ENCODE measurements at places on chromosomes 11 and 22. TPM values are rescaled to one million over a fixed set of nuclear protein-coding genes. Genes with fewer than 3 reads are reported as not detected.

DNA sequence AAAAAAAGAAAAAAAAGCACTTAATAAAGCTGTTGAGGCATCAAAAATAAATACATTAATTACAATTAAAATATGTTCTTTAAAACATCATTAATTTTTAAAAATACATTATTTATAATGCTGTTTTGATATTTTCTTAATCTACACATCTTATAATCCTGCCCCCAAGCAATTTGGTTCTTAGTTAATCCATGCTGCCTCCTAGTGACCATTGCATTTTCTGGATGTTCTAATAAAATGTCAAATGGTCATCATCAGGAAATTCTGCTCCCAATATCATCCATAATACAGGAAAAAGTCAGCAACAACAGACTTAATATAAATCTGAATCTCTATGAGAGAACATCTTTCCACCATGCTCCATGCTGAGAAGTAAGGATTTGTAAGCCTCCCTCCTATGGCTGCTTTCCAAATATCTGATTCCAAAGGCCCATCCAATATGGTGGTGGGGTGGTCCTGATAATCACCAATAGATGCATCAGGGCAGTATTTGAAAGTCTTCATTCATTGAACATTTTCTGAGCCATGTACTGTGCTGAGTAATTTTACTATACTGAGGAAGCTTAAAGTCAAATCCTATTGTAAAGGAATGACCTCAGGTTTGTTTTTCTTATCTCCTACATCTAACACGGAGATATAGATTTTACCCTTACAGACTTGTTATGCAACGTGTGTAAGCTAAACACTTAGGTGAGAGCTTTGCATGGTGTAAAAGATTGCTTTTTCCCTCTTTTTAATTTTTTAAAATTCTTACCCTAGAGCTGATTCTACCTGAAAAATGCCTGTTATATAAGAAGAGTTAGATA lies 124.7 kb upstream of the BMAL1 start:
- DNase-seq, result peak; percentile 37

GRCh38 chr11:14898355-14898754 lies 6.3 kb upstream of the CYP2R1 start:
- DNase-seq, result no peak

RBX1 gene
- 341 TPM for polyA plus RNA-seq

ANKK1 gene
- not detected for polyA plus RNA-seq

SDHAF2 gene
- 53.8 TPM for polyA plus RNA-seq

Measured in GM23338 (cell line).